ENCODE measurements at places on chromosomes 13 and 19.
A peak's percentile ranks its signal among the peaks of the same experiment; 100 is the strongest.

DNA sequence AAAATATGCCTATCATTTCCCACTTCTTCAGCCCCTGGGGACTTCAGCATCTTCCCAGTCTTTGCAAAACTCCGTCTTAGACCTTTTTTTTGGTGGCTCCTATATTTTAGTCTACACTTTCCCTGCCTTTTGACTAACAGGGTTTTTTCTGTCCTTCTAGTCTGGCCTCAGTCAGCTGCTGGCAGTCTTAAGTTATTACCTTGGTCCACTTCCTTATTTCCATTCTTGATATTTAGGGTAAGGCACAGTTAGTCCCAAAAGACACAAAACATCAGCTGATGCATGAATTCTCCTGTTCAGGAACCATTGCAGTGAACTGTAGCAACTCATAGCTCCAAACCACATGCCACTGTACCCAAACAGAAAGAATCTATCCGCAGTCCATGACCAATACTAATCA, 234.6 kb upstream of the RFC3 start:
- DNase-seq, result no peak

GRCh38 chr19:4337906-4338440, 654 bp downstream of the STAP2 start:
- DNase-seq, result no peak

DNA sequence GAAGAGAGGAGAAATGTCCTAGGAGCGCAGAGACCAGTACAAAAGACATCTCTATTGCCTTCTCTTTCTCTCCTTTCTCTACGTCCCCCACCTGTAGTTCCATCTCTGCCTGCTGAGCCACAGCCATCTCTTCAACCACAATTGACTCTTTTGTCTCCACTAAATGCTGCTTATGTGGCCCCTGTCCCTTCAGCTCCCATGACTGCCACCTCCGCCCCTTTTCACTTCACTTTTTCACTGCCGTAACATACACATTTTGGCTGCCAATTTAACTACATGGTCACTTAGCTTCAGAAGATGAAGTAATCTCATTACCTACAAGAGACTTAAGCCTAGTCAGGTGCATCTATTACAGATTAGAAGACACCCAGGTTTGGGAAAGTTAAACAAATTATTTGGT, 81.9 kb downstream of the MZT1 start:
- no peak for DNase-seq

DNA sequence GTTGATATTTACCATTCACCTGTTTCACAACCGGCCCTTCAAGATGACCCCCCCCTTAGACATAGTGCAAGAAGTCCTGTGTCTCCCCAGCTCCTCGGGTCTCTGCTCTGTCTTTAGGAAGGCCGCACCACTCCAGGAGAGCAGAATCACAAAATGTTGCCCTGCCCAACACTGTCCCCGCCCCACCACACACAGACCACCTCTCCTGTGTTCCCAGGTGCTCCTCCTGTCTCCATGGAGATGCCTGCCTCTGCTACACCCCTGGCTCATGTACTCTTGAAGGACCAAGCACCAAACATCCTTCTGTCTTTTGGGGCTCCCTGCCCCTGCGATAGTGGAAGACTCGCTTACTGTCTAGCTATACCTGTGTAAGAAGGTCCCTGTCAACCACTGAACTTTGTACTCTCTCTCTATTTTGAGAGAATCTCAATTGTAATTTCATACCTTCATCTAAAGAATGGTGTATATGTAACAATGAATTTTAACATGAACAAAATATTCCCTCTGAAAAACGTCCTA, 9.6 kb upstream of the TNFRSF19 start:
- DNase-seq, result no peak

- no peak for DNase-seq
Observed at GRCh38 chr13:98129059-98129746, 13.7 kb upstream of the FARP1 start.

GRCh38 chr19:6736917-6737283, 480 bp downstream of the GPR108 start:
- DNase-seq, result no peak

GRCh38 chr13:50928102-50928501, 18.5 kb downstream of the RNASEH2B start:
- DNase-seq, result no peak

GRCh38 chr13:32553720-32554119, 15.1 kb upstream of the N4BP2L2 start:
- no peak for DNase-seq

GRCh38 chr13:48383384-48383783, 29.5 kb downstream of the LPAR6 start:
- no peak for DNase-seq

- DNase-seq, result no peak
Observed at GRCh38 chr19:11832253-11832912, 16.1 kb upstream of the ZNF439 start.

DNA sequence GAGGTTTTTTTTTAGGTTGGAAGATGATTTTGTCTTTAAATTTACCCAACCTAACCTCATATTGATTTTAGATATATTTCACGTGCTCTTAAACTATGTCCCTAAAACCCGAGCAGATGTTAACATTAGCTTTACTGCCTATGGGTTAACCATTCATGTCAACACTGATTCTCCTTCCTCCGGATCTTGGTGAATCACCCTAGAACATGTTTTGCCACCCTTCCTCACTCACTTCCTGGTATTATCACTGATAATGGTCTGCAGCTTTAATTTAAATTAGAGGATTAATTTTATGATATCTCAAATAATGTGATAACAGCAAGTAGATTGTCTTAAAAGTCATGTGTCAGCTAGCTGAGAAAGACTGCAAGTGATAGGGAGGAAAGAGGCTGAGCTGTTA, 31.9 kb downstream of the HTR2A start:
- DNase-seq, result no peak

DNA sequence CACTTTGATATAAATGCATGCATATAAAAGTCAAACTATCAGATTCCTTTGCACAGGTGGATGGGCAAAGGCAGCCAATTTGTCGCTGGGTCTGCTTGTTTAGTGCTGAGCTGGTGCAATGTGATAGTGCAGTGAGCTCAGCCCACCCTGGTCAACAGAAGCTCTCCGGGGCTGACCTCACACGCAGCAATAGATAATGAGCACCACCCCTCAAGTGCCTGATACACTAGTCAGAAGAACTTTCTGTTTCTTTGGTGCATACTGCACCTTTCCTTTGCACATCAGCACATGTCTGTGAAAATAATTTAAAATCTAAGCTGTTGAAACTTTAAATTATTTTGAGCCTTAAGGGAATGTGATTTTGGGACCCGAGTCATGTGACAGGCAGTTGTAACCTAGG, 20.2 kb downstream of the ATP8A2 start:
- DNase-seq, result no peak

GRCh38 chr13:98582947-98583346, 6.0 kb upstream of the STK24 start:
- DNase-seq, result no peak

DNA sequence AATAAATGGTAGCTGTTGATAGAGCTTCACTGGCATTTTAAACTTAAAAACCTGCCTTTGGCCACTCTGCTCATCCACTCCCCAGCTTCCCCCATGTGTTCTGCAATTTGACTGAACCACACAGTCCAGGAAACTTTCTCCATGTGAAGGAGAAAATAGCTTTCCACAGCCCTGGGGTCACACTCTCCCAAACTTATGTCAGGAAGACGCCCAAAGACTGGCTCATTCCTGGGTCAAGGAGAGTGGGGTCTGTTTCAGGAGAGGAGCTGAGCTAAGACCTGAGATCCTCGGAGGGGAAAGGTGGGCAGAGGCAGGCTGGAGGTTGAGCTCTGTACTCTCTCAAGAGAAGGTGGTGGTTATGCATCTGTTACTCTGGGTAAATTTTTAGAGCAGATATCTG, 48.7 kb upstream of the GPI start:
- no peak for DNase-seq

- no peak for DNase-seq
Observed at GRCh38 chr19:44617110-44617880, 3.9 kb downstream of the IGSF23 start.

DNA sequence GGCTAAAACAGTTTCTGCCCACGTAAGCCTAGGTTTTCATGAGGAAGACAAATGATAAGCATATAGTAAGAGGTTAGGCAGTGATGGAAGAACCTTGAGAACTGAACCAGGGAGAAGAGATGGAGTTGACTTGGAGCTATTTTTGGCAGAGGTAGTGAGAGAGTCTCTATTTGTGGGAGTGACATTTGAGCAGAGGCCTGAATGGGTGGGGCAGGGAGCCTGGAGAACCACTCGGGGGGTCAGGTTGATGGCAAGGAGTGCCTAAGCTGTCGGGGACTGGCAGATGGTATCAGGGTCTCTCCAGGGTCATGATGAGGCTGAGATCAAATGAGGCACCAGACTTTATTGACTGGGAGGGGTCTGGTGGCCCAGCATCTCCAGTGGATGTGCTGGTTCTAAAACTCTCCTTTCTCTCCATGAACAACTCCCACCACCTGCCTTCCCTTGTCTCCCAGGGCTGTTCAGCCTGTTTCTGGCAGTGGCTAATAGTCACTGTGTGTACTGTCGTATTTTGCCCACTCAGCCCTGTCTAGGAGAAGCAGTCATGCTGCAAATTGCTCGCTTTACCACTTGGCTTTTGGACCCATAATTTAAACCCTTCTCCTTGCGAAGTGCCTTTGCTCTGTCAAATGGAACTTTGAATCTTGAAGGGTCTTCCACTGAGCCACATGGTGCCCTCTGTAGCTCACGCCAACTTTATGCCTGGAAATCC, 3.6 kb downstream of the MAU2 start:
- DNase-seq, result no peak

DNA sequence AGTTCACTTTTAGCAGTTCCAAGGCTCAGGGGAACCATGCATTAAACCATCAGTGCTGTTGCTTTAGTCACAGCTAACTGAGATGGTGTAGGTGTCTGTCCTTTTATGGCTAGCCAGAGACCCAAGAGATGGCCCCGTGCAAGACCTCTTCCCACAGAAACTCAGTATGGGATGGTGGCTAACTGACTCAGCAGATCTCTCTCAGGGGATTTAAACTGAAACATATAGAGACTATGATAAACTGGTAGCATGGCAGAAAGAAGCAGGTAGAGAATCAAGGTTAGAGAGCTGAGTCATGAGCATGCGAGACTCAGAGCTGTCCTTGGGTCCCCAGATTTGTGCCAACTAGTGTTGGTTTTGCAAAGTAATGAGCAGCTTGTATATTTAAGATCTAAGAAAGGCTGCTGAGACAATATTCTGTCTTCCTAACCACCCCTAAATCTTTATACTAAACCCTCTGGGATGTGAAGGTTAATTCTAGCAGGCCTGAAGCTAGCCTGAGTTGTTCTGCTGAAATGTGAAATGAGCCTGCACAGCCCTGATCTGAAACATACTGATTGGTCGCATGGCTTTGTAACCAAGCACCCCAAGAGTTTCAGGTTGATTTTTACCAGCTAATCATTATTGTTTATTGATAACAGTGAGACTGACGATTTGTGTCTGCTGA, 6.5 kb upstream of the SCEL start:
- no peak for DNase-seq

- no peak for DNase-seq
Observed at GRCh38 chr19:18140473-18140872, 12.5 kb upstream of the PIK3R2 start.

- no peak for DNase-seq
Observed at GRCh38 chr19:34722353-34722752, 11.7 kb upstream of the ZNF181 start.

GRCh38 chr13:94033830-94034642, 445.4 kb downstream of the DCT start:
- DNase-seq, result no peak

GRCh38 chr13:97849305-97849704, 104.2 kb upstream of the IPO5 start:
- peak; percentile 18 for DNase-seq

GRCh38 chr13:32734511-32734910, 148.3 kb downstream of the PDS5B start:
- DNase-seq, result no peak

- no peak for DNase-seq
Observed at GRCh38 chr19:42311657-42312056, 1.5 kb upstream of the TMEM145 start.

- DNase-seq, result peak; percentile 14
Observed at GRCh38 chr19:56751078-56751489, 79.5 kb upstream of the ZNF835 start.

DNA sequence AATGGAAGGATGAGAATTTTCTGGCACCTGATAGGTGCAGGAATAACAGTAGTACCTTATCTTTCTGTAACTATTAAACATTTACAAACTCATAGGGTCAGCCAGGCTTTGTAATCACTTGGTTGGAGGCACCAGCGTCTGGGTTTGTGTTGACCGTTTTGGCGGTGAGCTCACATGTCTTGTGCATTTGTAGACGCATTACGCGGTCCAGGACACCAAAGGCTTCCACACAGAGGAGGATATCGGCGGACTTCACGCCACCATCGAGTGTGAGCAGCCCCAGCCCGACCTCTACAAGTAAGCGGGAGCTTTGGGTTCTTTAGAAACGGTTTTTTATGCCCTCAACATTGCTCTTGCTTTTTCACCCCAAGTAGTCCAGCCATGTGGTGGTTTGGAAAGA, 129.3 kb downstream of the ATP11A start:
- no peak for DNase-seq

DNA sequence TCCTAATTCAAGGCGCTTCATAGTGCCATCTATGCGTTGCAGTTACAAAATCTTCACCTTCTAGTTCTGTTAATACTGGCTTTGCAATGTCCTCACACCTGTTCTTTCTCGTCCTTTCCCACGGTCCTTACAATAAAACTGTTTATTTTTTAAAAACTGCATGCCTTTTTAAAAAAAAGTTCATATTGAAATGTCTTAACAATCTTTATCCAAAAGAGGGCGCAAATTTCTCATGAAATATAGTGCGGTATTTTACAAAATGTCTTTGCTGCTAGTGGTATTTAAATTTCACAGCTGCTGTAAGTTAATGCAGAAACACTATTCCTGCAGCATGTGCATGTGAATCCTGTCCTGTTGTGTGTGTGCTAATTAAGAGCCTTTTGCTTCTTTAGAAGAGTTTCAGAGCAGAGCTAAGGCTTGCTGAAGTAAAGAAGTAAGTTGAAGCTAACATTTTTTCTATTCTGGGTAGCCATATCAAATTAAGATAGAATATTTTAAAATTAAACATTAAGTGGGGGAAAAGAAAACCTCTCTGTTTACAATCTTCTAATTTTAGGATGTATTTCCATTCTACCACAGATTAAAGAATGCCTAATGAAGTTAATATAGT, 15.8 kb upstream of the CLDN10 start:
- DNase-seq, result peak; percentile 52

GRCh38 chr19:46860846-46861690, at the start of gene ARHGAP35:
Gene ARHGAP35, plus strand, starts transcription at chr19:46860997. Its CDS starts 57,679 bp downstream, at chr19:46918676.
- no peak for DNase-seq

GRCh38 chr13:101092985-101093384, 323.3 kb downstream of the NALCN start:
- no peak for DNase-seq

GRCh38 chr19:11404588-11405222, 14.4 kb downstream of the RGL3 start:
- no peak for DNase-seq

- DNase-seq, result no peak
Observed at GRCh38 chr19:27676877-27677276, 1536.1 kb downstream of the UQCRFS1 start.

DNA sequence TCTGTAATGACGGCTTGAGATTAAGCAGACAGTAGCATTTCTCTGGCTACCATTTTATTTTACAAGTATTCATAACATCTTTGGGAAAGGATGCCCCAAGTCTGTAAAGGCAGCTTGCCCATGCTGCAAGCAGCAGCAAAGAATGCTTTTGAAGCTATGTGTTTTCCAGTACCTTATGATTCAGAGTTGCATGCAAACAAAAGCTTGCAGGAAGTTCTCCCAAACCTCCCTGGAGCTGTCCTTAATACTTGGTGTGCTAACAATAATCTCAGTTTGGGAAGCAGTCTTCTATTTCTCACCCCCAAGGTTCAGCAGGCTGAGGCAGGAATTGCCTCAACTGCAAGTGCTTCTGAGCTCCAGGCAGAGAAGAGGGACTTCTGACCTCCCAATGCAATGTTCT, 60.8 kb downstream of the CCNA1 start:
- DNase-seq, result no peak
